ENCODE measurements at places on chromosomes 3 and 15. TPM values are rescaled to one million over a fixed set of nuclear protein-coding genes. Genes with fewer than 3 reads are reported as not detected.
A peak's percentile ranks its signal among the peaks of the same experiment; 100 is the strongest.

The SLC9C1 gene
- not detected for total RNA-seq

DNA sequence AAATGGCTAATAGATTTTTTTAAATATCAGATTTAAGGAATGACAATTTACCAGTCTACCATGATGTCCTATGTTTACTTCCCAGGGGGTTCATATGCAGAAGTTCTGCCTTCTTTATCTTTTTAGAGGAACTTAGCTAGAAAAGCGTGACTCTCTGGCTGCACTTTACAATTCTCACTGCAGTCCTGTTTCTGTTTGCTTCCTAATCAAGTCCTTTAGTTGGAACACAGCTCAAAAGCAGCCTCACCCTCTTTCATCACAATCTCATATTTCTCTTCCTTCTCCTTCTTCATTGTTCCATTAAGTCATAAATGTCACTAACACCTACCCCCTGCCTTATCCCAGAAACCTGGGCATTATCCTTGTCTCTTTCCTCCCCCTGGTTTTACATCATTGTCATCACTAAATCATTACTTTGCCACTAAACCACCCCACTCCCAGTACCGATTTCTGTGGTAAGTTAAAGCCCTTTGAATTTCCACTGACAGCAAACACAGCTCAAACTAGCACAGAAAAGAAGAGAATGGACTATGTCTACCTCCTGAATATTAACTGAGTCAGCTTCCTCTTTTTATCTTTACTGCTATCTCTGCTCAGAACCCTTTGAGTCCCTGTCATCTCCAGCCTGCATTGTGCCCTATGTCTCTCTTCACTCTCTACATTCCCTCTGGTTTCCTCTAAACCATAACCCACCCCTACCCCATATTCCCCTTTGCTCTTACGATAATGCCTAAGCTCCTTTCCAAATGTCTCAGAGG lies 13.8 kb upstream of the PPP4R2 start:
- DNase-seq, result no peak

DNA sequence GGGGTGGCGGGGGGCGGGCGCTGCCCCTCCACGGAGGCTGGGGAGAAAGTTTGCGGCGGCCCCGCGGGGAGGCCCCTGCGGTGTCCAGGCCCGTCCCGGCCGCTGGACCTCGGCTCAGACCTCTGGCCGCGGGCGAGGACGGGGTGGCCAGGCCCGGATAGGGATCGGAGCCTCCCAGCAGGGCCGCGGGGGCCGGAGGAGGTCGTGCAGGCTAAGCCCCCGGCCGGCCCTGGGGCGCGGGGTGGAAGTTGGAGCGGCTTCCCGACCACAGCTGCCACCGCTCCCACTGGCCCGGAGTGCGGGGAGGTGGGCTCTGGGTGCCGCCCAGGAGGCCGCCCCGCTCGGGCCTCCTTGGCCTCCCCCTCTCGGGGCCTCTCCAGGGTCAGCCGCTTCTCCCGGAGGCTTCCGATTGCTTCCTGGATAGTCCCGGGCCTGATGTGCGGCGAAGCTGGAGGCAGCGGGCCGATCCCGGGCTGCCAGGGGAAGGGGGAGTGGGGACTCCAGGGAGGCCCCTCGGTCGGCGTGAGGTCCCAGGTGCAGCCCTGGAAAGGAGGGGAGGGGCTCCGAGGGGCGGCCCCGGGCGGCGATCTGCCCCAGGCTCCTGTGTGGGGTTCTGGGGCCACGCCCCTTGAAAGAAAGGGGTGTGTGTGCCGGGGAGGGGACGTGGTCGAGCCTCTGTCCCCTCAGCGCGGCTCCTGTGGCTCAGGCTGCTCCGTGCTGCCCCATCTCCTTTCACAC lies 907 bp downstream of the PLXNA1 start:
- no peak for DNase-seq

GRCh38 chr3:4207672-4208071 lies 95.5 kb upstream of the SETMAR start:
- no peak for DNase-seq

- peak; percentile 47 for DNase-seq
Measured at GRCh38 chr3:50542177-50543034, 25.1 kb downstream of the C3orf18 start.

DNA sequence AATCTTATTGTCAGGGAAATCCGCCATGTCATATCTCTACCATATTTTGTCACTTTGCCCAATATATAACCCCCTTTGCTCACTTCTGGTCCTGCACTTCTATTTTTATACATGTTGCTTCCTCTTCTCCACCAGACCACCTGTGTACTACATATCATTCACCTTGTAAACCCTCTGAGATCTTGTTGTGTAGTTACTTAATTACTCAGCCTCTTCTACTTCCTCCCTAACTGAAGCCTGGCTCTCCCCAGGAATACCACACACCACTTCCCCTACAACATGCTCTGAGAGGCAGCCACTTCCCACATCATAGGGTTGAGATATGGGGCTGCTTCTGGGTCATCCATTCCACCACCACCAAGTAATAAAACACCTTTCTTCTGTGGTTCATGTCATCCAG lies 10.0 kb downstream of the HEXA start:
- DNase-seq, result no peak
